GOT3 (cell line): ENCODE measurements at places on chromosomes 4 and X.

GRCh38 chrX:71652405-71652804 is 14.9 kb upstream of the LOC101059915 start:
- DNase-seq = no peak

DNA sequence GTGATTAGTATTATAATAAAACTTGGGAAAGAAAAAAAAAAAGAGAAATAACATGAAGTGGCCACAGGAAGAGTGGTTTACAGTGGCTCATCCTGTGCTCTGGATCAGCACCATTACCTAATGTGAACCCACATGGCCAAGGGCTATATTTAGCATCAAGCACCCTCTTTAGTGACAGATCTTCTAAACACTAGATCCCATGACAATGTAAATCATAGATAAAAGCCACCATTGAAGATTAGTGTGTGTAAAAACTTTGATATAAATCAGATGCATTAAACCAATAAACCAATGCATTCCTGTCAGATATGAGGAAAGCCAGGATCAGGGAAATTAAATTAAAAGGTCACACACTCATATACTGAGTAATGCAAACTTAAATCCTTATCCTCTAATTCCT is 400.6 kb upstream of the MAGEB18 start:
- DNase-seq = no peak

- peak; percentile 26 for DNase-seq
Measured at GRCh38 chrX:331151-331824, 12.7 kb upstream of the GTPBP6 start.

GRCh38 chrX:55488593-55489313 is 895 bp downstream of the USP51 start:
- DNase-seq = no peak

DNA sequence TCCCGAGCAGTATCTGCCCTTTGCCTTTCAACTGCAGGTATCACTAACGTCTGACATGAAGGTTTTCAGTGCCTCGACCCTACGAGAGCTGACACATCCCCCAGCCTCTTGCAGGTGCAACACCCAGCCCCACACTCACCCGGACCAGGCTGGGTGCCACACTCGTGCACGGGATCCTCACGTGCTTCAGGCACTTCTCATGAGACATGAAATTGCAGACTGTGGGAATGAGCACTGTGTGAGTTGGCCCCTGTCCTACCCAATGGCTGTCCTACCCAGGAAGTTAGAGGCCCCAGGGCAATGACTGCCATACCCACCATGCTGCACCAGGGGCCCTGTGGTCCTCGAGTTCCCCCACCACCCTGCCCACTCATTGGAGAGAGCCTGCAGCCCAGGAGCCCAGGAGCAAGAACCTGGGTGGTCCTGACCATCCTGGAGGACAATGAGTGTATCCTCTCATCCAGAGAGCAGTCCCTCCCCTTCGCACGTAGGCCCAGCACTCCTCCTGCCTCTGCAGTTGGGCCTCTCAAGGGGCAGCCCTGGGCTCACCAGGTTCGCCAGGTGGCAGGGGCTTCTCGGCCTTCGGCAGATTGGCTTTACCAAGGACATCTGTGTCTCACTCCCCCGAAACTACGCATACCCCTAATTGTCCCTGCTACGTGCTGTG is 2.4 kb downstream of the DGKQ start:
- DNase-seq = no peak

GRCh38 chr4:14856934-14857235 is 145.4 kb upstream of the CPEB2 start:
- no peak for DNase-seq

GRCh38 chr4:120692964-120693363 is 229.6 kb downstream of the PRDM5 start:
- DNase-seq = no peak

GRCh38 chr4:17550549-17550948 is 26.4 kb upstream of the LAP3 start:
- no peak for DNase-seq

GRCh38 chr4:141686879-141687278 is 50.5 kb downstream of the IL15 start:
- DNase-seq = no peak

DNA sequence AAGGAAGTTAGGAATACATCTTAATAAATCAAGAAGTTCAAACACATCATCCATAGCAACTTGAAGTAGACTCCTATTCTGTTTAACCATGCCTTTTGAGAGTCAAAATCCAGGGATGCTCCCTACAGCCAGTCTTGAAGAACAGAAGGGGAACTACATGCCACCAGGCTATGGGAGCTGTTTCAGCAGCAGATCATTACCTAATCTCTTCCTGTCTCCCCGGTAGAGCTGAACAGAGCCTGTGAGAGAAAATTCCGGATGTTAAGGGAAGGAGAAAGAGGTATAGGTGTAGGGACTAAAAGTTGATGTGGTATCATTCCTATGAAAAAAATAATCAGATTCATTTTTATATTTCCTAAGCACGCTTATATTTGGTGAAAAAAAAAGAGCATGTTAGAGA is 352.2 kb downstream of the SPRY1 start:
- DNase-seq = no peak

DNA sequence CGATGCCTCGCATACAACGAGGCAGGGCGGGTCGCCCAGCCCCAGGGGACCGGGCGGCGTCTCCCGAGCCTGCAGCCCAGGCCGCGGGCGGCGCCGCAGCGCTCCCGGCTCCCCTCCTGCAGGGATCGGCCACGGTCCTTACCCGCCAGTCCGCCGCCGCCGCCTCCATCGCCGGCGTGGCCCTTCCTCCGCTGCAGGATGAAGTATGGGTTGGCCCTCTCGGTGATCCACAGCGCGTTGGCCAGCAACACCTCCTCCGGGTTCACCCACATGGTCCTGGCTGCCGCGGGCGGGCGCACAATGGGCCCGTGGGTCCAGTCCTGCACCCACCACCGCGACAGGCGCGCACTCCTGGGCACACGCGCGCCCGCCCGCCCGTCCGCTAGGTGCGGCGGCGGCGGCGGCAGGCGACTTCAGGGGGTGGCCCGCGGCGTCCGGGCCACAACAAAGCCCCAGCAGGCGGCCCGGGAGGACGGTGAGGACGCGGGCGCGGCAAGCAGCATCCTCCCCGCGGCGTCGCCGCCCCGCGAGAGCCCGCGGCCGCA is 339 bp downstream of the TBC1D9 start:
- no peak for DNase-seq

GRCh38 chr4:140094438-140095420 is 59.3 kb downstream of the MAML3 start:
- DNase-seq = no peak

DNA sequence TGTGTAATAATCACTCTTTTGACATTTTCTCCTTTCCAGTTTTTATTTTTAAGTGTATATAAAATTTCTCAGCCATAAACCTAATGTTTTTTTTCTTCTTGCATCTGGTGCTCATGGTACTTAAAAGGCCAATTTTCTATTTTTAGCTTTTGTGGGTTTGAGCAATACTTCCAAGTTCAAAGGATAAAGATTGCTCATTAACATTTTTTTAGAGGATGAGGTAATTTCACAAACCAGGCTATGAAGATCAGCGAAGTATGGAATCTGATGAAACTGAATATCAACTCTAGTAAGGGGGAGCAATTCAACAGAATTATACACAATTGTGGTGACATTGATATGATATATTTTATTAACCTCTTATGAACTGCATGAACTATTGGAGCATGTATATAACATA is 25.8 kb upstream of the KLHL34 start:
- no peak for DNase-seq

DNA sequence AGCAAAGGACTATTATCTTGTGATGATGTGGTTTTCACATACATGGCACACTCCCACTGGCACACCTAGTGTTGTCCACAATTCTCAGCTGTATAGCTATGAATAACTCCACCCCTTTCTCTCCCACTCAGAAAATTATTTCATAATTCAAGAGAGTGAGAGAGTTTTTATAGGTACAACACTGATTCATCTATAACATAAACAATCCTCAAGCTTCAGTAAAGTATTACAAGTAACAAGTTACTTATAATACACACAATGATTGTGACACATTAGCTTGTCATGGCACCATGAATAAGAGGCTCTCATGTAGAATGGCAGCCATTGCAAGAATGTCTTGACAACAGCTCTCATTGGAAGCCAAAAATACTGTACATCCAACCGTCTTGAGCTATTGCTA is 43.9 kb downstream of the RAB40A start:
- no peak for DNase-seq

- no peak for DNase-seq
Measured at GRCh38 chrX:154396973-154397887, 947 bp upstream of the RPL10 start.

GRCh38 chrX:11423362-11423818 is 130.2 kb downstream of the AMELX start:
- DNase-seq = no peak
